Activated CD4-positive, CD25-positive, alpha-beta regulatory T cell treated with anti-CD3 and anti-CD28 coated beads, Interleukin-2, amount 50 U/mL, for 72 hours (primary cell): ENCODE measurements at places on chromosomes 5 and 9.

DNA sequence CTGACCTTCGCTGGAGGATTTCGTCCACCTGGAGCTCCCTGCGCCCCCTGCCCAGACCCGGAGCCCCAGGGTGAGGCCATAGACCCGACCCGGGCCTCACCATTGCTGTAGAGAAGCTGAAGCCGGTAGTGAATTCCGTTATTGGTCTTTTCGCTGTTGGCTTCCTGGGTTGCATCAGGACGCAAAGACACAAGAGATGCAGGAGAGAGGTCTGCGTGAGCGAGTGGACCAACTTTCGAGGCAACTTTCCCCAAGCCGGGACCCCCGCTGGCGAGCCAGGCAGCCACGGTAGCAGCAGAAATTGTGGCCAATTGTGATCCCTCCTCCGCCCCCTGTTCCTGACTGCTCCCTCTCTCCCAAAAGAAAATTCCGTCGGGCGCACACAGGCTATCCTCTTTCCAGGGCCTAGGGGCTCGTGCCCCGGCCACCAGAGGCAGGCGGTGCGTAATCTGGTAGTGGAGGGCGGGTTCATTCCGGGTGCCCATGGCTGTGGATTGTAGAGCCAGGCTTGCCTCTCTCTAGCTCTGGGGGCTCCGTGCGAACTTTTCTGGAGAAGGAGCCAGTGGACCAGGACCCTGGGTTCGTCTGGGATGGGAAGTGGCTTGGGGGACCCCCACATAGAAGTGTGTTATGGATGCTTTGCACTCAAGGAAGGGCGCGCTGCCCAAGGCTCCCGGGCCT lies 3.3 kb downstream of the EBF1 start:
- no peak for DNase-seq

- DNase-seq = no peak
These were observed at the start of gene GGTA1 for GRCh38 chr9:121499427-121500164. TSS of gene GGTA1 (minus strand) at chr9:121499844. CDS start at chr9:121467922, 31,922 bp downstream.

DNA sequence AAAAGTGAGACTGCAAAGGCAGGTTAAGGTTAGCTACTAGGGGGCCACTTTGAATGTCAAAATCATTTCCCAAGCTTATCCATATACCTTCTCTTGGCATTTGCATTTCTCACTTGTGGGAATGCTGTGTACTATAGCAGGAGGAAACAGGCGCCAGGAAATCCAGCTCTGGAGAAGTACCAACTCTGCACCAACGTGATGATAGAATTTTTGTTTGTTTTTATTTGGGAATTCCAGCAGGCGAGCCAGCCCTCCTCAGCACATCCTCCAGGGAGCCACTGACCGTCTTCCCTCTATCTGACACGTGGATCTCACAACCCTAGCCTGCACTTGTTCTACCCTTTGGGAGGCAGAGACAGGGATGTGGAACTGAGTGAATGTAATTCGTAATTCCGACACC lies 318.0 kb downstream of the ACTL7B start:
- no peak for DNase-seq

DNA sequence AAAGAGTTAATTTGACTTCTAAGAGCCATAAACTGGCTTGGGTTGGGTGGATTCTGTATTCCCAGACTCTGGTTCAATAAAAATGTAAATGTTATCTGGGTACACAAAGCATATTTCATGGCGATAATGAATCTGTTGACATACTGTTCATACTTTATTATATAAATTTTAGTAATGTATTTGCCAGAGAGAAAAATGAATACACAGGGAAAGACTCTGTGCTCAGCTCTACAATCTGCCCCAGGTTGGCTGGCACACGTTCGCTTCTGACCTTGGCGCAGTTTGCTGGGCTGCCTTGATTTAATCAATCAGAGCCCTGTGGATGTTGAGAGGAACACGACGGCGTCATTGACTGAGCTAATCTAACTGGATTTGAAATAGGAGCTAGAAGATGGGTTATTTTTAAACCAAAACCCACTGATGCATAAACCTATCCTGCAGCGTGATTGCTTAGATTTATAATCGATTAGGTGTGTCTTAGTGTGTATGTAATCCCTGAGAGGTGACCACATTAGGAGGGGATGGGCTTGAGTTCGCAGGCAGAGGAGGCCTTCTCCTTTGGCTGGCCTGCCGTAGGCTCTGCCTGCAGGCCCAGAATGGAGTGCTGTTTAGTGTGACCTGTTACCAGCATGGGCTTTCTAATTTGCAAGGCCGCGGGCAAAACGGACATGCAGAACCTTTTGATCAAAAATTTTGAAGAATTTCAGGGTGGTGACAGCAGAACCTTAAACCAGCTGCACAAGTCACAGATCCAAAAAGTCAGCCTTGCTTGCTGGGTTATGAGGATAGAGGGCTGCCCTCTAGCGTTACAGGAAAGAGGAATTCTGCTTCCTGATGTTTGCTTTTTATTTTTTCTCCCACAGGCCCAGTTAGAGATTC lies 3.9 kb upstream of the ADCY2 start:
- no peak for DNase-seq

DNA sequence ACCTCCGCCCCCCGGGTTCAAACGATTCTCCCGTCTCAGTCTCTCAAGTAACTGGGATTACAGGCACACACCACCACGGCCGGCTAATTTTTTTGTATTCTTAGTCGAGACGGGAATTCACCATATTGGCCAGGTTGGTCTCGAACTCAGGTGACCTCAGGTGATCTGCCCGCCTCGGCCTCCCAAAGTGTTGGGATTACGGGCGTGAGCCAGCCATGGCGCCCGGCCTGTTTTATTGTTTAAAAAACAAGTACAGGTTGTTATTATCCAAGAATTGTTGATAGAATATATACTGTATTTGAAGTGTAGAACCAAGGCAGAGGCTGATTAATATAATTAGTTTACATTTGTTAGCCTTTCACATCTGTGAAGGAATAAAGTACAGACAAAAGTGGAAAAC lies 8.9 kb downstream of the PARP8 start:
- DNase-seq = no peak

DNA sequence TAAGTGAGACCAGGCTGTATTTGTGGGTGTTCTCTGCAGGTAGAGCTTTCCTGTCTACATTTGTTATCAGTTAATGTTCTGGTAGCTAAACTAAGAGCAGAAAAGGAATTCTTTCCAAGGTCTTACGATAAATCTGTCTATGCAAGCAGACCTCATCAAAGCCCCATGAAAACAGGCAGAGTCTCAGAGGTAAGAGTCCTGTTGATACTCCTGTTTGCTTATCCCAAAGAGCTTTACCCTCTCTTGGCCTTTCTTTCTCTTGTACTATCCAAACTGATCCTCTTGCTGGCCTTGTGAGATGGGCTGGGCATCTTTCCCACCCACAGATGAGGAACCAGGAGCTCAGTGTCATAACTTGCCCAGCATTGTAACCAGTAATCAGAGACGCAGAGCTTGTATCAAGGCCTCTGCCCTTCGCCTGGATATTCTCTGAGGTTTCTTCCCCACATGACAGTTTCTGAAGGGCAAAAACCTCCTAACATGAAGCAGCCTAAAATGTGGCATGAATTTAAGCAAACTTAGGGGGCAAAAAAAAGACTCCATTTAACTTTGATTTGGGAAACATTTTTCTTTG lies 33.5 kb downstream of the PRKACG start:
- DNase-seq = no peak

GRCh38 chr5:125499636-125500332 lies 753.3 kb upstream of the ZNF608 start:
- DNase-seq = no peak
